ENCODE measurements at places on chromosomes 7 and 10.
A peak's percentile ranks its signal among the peaks of the same experiment; 100 is the strongest.

DNA sequence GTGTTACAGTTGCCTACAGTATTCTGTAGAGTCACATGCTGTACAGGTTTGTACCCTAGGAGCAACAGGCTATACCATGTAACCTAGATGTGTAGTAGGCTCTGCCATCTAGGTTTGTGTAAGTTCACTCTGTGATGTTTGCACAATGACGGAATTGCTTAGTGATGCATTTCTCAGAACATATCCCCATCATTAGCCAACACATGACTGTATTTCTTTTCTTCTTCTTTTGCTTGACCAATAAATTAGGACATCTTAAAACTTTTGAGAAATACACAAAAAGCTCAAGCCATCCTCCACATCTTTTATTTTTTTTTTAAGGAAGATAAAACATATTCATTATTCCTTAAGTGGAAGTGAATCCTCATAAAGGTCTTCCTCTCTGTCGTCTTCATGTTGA, 5.4 kb upstream of the PFKFB3 start:
- DNase-seq: no peak

GRCh38 chr7:155837126-155837479, 24.8 kb upstream of the SHH start:
- no peak for DNase-seq

- DNase-seq: no peak
Observed at GRCh38 chr10:124701435-124701834, 42.7 kb downstream of the FAM53B start.

DNA sequence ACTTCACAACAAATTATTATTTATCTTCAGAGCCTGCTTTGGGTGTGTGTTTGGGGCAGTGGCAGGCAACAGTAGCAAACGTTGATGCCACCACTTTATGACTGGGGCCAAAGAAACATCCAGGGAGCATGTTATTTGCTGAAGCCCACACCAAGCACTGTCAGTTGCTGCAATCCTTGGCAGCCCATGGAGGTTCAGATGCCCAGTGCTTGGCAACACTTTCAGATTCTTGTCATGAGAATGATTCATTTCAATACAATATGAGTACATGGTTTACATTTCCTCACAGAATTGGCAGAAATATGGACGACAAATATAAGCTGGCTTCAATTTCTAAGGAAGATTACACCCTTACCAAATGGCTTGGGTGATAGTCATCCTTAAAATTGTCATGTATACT, 46.5 kb upstream of the GLI3 start:
- DNase-seq: no peak

DNA sequence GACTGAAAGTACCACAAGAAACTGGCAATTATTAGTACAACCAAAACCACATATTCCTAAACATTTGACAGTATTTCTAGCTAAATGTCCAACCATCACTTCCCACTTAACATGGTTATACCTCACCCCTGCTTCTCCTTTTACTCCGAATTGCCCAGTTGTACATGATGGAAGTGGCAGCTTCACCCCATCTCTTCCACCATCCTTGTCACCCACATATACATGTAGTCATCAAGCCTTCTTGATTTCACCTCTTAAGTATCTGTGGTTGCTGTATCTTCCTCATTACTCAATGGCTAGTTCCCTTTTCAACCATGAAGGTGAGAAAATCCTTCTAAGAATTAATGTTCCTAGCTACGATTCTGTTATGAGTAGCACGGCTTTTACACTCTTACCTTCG, 388.2 kb downstream of the CALN1 start:
- DNase-seq: no peak

GRCh38 chr10:70903262-70903921, 15.0 kb upstream of the PCBD1 start:
- no peak for DNase-seq

DNA sequence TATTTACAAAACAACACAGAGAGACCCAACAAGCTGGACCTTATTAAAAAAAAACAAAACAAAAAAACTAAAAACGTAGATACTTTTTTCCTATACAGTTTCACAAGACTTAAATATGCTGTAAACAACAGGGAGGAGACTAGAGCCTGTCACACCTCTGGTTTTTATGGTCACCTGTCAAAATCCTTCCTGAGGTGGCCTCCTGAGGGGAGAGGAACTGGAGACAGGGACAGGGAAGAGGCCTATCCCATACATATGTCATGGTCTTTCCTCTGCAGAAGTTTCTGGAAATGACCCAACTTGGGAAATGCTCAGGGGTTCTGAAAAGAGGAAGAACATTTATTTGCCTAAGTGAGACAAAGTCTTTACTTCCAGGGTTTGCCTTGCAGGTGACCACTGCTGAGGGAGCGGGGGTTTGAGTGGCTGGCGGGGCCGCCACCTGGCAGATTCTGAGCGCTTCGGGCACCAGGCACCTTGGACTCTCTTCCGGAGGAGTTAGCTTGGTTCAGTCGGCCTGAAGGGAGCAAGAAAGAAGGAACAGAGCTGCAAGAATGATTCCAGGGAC, 18.3 kb downstream of the CPA1 start:
- DNase-seq: no peak

DNA sequence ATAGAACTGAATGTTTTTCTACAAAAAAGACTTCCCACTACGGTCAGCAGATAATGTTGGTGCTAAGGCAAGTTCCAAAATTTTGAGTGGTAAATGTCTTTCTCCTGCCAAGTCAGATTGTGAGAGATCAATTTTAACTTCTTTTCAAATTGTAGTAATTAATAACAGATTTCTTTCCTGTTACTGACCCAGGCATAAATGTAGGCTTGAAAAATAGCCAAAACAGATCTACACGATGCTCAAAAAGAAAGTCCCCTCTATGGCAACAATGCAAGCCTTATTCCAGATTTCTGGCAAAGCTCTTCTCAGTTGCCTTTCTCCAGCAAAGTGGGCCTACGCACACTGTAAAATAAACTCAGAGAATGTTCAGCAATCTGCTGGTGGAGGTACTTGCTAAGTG, 641.0 kb upstream of the NRP1 start:
- no peak for DNase-seq

- no peak for DNase-seq
Observed at GRCh38 chr7:21370283-21370982, 57.5 kb upstream of the SP4 start.

DNA sequence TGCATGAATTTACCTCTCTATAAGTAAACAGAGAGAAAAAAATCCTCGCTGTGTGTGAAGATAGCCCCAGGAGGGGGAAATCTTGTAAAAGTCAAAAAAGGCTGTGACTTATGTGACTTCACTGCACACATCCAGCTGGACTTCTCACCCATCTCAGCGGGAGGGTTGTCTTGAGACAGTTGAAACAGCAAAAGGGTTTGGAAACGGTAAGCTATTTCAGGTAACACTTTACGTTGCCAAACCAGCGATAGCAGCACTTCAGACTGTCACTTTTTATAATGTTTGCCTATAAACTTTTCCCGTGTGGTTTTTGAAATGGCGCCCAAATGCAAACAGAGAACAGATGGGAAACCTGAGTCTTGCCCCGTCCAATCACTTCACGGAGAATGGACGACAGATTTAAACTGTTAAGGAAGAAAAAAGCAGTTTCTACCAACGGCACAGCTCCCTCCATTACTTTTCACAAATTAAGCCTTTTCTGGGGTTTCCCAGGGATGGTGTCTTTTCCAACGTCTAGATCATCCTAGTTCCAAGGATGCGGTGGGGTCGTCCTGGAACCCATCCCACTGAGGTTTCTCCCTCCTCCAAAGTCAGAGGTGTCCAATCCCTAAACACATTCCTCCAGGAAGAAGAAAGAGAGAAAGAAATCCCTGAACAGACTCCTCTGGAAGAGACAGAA, 25.2 kb downstream of the FGFR2 start:
- DNase-seq: no peak

GRCh38 chr10:42992957-42993390, 83.9 kb upstream of the RET start:
- DNase-seq: no peak

DNA sequence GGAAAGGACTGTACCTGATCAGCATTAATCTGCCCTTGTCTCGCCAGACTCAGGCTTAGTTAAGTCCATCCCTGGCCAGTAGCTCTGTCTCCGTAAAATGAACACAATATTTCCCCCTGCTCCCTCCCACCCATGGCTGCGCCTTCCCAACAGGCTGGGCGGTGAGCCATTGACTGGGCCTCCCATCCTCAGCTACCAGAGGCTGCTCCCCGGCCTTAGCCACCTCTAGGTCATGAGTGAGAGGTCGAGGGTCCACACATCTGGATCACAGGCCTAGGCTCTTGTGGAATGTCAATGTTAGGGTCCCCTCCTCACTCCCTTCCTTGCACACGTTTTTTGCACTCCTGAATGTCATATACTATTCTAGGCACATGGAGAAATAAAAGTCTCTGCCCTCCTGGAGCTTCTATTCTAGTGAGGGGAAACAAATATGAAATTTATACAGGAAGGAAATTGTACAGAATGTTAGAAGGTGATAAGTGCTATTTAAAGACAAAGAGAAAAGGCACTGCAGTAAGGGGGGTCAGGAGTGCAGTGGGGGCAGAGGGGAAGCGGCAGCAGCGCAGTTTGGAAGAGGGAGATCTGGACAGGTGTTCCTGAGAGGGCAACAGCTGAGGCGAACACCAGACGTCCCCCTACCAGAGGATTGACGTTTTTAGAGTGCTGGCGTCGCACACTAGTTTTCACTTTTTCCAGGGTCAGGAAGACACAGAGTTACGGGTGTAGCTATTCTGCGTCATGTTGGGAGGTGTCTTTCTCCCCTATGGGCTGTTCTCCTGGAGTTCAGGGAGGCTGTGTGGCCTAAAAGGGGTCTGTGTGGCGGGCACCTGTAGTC, 17.2 kb upstream of the EIF5AL1 start:
- DNase-seq: no peak

- DNase-seq: no peak
Observed at GRCh38 chr7:137538361-137538762, 194.8 kb upstream of the PTN start.

DNA sequence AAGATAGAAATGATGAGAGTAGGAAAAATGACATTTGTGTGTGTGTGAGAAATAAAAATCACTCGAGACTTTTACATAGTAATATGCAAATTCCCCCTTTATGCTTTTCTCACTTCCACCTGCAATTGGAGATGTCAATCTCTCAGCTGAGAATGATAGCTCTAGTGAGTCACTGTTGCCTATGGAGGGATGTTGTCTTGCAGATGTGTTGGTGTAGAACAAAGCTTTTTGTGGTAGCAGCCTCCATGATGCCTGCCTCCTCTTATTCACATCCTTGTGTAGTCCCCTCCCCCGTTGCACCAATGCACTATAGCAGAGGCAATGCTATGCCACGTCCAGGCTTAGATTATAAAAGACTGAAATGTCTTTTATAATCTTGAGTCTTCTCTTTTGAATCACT, 33.8 kb downstream of the SPAG6 start:
- DNase-seq: peak; percentile 37

GRCh38 chr10:17528306-17528862, 74.0 kb upstream of the ST8SIA6 start:
- DNase-seq: no peak

DNA sequence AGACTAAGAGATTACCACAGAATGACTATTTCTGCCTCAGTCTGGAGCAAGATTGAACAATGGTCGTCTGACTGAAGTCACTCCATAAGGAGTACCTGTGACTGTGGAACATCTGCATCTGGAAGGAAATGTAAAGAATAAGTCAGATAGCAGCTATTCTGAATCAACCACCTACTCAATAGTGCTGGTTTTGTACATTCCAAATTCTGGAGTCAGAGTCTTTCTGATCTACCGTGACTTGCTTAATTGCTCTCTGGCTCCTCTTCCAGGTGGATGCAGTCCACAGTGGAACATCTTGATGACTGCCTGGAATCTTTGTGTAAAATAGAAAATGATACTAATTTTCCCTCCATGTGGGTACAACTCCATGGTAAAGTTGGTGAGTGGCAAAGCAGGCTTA, 156.3 kb upstream of the SEMA3C start:
- DNase-seq: no peak

DNA sequence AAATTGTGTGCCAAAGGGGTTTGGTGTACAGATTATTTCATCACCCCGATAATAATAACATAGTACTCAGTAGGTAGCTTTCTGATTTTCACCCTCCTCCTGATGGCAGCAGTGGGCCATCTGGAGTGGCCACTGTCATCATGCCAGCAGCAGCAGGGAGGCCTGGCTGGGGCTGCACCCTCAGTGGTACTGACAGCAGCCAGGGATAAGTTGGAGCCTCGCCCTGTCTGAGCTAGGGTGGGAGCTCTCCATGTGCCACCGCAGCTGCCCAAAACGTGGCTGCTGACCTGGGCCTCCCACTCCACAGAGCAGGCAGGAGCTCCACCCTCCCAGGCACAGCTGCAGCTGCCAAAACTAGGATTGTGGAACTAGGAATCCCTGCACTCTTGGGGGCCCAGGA, 700.8 kb upstream of the KCND2 start:
- no peak for DNase-seq

DNA sequence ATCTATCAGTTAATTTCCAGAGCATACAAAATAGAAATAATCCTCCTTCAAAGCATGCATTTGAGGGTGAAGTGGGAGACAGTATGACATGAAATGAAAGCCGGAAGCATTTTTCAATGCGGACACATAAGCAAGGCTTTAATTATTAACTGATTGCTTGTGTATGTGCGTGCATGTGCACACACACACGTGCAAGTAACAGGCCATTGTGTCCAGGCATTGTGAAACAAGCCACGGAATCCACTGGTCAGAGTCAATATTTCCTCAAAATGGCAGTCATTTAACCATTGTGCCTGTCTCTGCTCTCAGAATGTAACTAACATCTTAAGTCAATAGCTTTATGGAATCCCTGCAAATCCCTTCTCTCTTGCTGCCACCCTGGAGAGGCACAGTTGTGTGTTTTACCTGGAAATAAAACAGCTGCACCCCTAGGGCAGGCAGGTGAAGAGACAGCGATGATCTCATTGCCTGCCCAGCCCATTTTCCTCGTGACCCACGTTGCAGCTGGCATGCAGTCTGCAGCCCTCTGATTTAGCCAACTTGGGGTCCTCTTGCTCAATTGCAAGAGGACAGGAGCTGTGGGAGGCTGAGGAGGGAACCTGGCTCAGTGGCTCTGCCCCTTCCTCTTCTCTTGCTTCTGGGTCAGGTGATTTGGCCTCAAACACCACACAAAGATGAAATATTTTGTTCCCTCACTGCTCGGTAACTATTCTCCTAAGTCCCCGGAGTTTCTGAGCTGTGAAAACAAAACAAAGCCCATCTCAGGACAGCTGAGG, 500.9 kb upstream of the ZMIZ1 start:
- DNase-seq: no peak

GRCh38 chr10:22230158-22230833, 12.5 kb upstream of the EBLN1 start:
- no peak for DNase-seq

DNA sequence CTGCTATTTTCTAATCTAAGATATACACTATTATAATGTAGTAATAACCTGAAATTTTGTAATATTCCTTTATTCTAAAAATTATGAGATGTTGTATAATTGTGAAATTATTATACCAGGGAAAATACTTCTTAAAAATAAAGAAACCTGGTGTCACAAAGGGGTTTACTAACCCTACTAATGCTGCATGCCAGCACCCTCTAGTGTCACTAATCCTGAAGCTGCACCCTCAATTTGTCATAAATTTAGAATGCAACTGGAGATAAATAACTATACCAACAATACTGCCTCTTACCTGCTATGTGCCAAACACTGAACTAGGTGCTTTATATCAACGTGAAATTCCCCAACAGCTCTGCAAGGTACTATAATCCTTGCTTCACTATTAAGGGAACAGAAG, 30.8 kb downstream of the TM9SF3 start:
- no peak for DNase-seq

- no peak for DNase-seq
Observed at GRCh38 chr10:95388539-95388938, 97.7 kb upstream of the PDLIM1 start.

Measured in stimulated activated CD8-positive, alpha-beta memory T cell treated with anti-CD3 and anti-CD28 coated beads, Interleukin-15, amount 100 ng/mL, for 4 hours (primary cell).